ENCODE measurements at places on chromosomes 4 and X.

GRCh38 chr4:19983072-19983471 is 268.6 kb upstream of the SLIT2 start:
- DNase-seq: peak; percentile 95

- DNase-seq: no peak
These were observed 15.0 kb downstream of the G6PD start for GRCh38 chrX:154531626-154532025.

DNA sequence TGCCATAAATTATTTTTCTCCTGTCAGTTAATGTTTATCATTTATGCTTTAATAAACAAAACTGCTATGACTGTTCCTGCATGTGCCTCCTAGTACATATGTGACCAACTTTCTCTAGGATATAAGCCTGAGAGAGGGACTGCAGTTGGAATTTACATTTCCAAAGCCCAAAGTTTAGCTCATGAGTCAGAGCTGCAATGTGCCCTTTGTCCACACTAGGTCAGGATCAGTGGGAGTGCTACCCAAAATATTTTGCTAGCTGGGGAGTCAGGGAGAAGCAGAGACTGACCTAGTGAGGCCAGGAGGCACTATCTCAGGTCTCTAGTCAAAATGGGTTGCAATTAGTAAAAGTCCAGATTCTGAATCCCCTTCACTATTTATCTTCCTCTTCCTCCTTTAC is 92.7 kb downstream of the AR start:
- no peak for DNase-seq

GRCh38 chr4:53937327-53937726 is 127.1 kb downstream of the CHIC2 start:
- DNase-seq: no peak

DNA sequence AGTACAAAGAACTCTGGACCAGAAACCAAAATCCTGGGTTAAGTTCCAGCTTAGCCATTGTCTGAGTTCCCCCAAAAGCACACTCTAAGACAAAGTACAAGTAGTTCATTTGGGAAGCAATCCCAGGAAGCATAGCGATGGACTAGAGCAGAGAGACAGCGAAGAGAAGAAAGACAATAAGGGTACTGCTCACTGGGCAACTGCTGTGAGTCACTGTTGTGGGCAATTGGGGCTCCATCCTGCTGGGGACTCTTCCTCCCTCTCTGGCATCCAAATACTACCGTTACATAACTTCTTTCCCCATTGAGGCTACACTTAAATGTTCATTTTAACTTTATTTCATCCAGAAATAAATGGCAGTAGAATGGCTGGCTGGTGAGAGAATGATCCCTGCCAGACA is 14.1 kb downstream of the SRPX start:
- DNase-seq: no peak

DNA sequence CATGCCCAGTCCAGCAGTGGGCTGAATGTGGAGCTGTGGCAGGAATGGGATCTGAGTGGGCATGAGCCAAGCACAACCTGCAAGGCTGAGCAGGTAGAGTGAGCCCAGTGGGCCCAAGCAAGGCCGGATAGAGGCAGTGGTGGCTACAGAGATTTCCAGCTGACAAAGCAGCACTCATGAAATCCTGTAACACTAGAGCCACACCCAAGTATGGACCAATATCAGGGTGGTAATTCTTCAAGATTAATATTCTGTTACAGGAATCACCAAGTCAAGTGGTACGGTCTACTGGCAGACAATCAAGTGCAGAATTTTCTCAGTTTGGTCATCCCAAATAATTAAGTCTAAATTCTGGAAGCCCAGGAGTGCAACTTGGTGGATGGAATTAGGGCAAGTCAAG is 132.4 kb upstream of the ENPEP start:
- DNase-seq: no peak

- DNase-seq: no peak
These were observed 32.4 kb upstream of the ARX start for GRCh38 chrX:25048178-25048577.

- DNase-seq: no peak
These were observed 205.0 kb downstream of the CAMK2D start for GRCh38 chr4:113556382-113557134.

DNA sequence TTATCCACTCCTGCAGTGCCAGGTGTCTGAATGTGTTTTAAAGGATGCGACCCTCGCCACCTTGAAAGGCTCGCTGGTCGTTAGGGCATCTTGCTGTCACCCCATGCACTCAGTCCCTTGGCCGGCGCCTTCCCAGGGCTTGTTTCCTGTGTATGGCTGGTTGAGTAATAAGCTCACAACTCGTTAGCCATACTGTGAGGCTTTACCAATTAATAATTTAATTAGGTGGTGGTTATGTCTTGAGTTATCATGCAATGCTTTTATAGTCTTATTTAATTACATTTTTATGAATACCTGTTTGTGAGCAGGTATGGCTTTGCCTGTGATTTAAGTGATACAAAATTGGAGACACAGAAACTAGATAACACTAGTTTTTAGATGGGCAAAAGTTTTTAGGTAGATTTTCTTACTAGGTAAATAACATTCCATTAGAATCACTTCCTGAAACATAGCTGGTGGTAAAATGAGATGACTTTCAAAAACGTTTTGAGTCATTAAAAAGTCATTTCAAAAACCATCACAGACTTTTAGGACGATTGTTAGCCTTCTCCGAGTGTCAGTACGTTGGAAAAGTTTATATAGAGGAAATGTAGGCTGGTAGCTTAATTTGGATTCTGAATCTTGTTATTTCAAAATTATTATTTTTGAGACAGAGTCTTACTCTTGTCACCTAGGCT is 18.2 kb downstream of the PTTG2 start:
- no peak for DNase-seq

DNA sequence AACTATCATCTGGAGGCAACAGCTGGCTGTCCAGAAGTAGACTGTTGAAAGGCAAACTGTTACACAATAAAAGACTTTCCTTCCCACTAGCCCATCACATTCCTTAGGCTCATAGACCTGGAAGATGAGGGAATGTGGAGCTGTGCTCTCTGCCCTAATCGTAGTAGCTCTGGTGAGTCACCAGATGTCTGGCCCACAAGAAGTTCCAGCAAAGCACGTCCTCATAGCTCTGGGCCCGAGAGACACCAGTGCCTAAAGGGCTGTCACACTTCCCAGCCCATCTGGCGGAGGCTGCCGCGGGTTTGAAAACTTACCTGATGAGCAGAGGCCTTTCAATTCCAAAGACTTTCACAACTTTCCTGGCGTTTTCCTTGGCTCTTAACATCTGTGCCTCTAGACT is 81.7 kb upstream of the STOX2 start:
- DNase-seq: no peak

- no peak for DNase-seq
These were observed 45.5 kb downstream of the SORCS2 start for GRCh38 chr4:7237873-7238272.

GRCh38 chr4:175062183-175062592 is 144.0 kb downstream of the ADAM29 start:
- no peak for DNase-seq

GRCh38 chr4:68272380-68272779 is 26.9 kb upstream of the TMPRSS11B start:
- DNase-seq: no peak

DNA sequence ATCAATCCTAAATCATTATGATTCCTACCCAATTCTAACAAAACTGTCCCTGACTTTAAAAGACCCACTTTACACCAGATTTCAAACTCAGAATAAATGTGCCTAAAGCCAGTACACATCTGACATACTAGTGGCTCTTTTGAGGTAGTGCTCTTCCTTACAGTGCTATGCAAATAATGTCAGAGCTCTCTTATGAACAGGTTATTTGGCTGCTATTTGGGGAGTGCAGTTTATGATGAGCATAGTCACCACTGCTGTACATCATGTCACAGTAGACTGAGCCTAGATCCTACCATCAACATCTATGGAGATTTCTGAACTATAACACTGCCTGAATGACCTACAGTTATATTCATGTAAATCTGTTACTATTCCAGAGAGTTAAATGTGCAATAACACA is 50.4 kb upstream of the PAGE5 start:
- no peak for DNase-seq

DNA sequence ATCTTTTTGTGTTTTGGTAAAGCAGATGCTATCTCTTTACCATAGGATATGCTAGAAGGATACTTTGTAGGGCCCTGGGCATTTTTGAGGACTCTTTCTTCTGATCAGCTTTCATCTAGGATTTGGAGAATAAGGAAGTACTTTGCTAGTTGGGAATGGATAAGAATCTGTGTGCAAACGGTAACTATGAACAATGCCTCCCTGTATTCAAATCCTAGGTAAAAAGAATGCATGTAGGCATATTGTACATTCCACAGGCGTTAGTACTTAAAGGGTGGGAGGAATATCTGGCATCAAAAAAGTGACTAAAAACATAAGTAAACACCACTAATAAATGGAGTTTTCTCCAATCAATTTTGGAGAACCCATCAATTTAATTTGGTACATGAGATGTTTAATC is 59.7 kb downstream of the SH3BGRL start:
- DNase-seq: no peak

GRCh38 chr4:185128272-185129119 is 14.6 kb upstream of the SLC25A4 start:
- DNase-seq: no peak

DNA sequence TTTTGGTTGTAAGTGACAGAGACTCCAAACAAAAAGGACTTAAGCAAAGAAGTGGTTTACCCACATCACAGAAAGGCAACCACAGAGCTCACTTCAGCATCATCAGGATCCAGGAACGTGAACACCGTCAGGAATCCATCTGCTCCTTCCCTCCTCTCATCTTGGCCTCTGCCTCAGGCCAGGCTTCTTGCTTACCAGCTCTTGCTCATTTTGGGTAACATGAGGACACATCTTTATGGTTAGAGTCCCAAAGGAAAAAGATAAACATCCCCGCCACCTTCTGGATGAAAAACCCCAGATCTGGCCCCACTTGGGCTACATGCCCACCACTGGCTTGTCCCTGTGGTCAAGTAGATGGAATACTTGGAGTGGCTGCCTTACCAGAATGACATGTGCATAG is 176.8 kb upstream of the RPL34 start:
- no peak for DNase-seq

Measured in amniotic stem cell (primary cell).